ENCODE measurements at places on chromosomes 12 and 14.

GRCh38 chr12:108973629-108974152, 47.2 kb downstream of the SVOP start:
- no peak for DNase-seq

DNA sequence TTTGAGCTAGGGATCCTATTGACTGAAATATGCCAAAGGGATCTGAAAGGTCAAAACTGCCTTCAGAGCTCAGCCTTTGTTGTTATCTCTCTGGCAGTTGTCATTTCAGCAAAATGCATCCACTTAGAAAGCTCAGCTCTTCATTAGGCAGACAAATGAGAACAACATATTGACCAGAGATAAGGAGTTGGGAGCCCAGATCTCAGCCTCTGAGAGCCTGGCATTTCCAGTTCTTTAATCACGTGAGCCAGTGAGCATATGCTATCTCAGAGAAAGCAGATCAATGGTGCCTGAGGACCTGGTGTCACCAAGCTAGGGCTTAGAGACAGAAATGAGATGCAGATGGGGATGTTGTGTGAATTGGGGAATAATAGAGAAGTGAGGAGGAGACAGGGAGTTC, 101.1 kb downstream of the DAD1 start:
- DNase-seq = no peak

DNA sequence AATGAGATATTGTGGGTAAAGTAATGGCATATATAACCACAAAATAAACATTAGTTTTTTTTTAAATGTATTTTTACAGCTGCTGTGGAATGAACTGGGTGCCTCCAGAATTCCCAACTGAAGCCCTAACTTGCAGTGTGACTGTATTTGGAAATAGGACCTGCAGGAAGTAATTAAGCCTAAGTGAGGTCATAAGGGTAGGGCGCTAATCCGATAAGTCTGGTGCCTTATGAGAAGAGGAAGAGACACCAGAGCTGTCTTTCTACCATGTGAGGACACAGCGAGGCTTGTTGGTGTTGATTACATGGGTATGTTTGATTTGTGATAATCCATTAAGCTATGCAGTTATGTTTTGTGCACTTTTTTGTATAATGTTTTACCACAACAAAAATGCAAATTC, 136.8 kb downstream of the TPH2 start:
- DNase-seq = no peak

- peak; percentile 11 for DNase-seq
Observed at GRCh38 chr14:104891664-104892530, 26.8 kb downstream of the CEP170B start.

DNA sequence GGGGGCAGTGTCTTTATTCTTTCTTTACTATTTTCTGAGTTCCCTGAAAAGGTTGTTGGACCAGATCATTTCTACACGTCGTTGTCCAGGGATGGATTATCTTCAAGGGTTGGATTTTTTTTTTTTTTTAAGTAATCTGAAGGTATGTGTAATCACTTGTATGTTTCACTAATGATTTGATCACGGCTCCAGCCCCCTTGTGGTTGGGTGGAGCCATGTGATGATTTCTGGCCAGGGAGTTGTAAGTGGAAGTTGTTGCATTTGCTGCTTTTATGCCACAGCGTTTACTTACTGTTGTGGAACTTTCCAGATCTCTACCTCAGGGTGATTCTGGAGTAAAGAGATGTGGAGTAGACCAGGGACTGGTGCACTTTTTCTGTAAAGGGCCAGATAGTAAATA, 390.3 kb downstream of the AACS start:
- no peak for DNase-seq

GRCh38 chr12:104306376-104306775, 2.8 kb downstream of the EID3 start:
- DNase-seq = no peak

DNA sequence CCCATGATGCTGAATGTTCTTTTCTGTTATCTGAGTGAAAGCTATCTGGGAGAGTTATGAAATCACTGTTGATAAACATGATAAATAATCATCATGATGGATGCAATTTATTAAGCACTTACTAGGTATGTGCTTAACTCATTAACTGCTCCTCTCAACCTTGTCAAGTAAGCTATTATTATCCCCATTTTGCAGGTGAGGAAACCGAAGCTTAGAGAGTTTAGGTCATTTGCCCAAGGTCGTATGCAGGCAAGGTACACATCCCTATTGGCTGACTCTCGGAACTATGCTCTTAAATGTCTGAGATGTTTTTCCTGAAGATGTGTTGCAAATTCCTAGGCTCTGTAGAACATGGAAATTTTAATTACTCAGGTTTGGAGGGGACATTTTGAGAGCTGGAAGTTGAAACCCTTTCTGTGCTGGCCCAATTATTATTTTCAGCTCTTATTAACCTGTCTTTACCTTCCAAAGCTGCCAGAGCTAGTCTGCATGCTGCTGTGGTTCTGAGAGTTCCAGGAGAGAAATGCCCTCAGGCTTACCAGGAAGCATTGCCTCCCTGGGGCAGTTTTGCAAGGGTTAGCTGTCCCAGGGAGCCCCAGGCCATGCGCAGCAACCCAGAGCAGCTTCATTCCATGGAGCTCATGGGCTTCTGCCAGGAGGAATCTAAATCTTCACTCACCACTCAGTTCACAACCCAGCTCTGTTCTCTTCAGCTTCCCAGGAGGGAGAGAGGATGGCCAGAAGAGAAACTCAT, 55.6 kb upstream of the OAS1 start:
- no peak for DNase-seq

All from gastrocnemius medialis (tissue), 4 donors.